Gastrocnemius medialis (tissue), 4 donors: ENCODE measurements at places on chromosomes 2 and 18. TPM values are rescaled to one million over a fixed set of nuclear protein-coding genes. Genes with fewer than 3 reads are reported as not detected.

GRCh38 chr18:9079818-9080528 is 22.5 kb upstream of the NDUFV2 start:
- no peak for DNase-seq

- no peak for DNase-seq
Measured at GRCh38 chr2:60550178-60550983, 3.1 kb downstream of the BCL11A start.

GRCh38 chr18:23563377-23564043 is 22.8 kb downstream of the NPC1 start:
- no peak for DNase-seq

- no peak for DNase-seq
Measured at GRCh38 chr2:3115301-3116042, 262.1 kb downstream of the EIPR1 start.

- no peak for DNase-seq
Measured at GRCh38 chr2:101902169-101902568, 89.6 kb upstream of the IL1R2 start.

GRCh38 chr2:179536185-179536584 is 271.6 kb upstream of the SESTD1 start:
- peak; percentile 69 for DNase-seq

DNA sequence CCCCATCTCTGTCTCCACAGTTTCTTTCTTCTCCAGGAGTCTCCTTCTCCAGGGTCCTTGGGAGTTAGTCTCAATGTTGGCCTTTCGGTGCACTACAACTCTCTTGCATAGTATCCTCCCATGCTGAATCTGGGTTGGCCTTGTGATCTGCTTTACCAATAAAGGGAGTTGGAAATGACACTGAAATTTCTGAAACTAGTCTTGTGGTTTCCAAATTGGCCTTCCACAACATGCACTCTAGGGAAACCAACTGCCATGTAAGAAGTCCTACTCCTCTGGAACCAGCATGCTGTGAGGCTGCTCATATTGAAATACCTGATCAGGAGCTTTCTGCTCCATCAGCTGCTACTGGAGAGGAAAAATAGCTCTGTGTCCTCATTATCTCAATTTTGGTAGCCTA is 9.9 kb upstream of the ABHD3 start:
- DNase-seq, result no peak

GRCh38 chr2:64243081-64244036 is 99.1 kb upstream of the PELI1 start:
- DNase-seq, result no peak

GRCh38 chr2:105782123-105782522 is 37.4 kb downstream of the NCK2 start:
- DNase-seq, result no peak

DNA sequence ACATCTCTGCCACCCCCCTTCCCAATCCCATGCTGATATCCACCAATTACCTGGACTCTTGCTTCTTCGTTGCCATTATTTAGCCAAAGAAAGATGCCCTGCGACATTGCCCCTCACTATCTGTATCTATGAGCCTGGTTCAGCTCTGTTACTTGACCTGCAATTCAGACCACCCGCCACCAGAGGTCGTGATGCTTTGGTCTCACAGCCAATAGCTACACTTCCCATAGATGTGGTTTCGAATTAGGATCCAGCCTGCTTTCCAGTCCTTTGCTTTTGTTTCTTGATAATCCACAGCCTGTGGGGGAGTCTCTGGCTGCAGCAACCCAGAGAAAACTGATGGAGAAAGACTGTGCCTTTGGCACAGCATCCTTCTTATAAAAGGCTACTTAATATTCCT is 239.4 kb downstream of the KLHL29 start:
- DNase-seq, result no peak

DNA sequence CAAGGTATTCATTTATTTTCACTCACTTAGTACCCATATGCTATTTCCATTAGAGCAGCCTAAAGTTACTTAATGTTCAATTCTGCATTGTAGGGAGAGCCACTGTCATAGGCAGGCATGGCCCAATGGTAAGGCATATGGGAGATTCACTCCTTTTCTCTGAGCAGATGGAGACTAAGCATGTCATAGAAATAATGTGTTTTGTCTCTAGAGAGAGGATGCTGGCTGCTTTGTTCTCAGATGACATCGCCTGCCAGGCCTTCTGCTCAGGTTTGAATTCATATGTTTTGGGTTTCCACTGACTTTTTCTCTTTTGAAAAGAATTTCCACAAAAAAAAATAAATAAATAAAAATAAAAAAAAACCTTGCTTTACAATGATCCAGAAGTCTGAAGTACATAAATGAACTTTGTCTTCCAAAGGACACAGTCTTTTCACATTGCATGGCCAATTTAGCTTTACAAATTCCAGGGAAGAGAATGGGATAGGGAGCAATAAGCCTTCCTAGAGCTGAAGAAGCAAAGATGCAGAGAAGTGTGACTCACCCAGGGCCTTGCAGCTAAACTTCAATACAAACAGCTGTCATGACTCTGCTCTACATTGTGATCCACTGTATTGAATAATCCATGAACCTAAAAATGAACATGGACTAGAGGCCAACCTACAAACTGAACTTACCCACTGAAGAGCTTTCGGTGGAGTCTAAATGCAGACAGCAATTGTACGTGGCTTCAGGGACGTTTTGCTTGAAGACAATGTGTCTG is 422.5 kb downstream of the CMPK2 start:
- DNase-seq, result no peak

DNA sequence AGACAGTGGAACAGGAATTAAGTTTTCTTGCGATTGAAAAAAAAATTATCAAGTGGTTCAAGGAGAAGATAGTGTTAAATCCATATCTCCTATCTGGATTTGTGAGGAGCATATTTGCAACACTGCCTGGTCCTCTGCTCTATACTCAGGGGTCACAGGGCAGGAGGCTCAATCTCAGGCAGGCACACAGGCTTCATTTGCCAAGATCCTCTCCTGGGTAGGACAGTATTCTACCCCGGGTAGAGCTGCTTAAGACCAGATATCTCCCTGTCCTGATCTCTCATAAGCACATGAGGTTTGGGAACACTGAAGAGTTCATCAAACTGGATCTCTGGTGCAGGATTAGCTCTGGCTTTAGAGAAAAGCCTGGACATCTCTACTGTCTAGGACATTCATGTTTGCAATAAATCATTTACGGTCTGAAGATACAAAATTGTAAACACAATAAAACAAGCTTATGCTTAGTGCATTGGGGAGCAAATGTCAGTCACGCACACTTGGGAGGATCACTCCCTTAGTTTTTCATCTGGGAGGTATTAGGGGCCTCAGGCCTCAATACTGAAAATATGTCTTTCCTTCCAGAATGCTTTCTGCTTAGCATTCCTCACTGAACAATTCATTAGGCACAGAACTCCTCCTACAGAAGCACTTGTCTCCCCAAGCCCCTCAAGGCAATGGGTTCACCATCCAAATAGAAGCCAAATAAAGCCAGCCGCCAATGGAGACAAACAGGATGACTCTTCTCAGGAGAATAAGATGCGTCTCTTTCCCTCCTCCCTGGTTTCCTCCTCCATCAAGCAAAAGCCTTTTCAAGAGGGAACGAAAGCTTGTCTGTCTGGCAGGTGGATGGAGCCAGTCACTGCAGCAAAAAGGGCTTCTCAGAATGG is 34.1 kb upstream of the LCLAT1 start:
- no peak for DNase-seq

DNA sequence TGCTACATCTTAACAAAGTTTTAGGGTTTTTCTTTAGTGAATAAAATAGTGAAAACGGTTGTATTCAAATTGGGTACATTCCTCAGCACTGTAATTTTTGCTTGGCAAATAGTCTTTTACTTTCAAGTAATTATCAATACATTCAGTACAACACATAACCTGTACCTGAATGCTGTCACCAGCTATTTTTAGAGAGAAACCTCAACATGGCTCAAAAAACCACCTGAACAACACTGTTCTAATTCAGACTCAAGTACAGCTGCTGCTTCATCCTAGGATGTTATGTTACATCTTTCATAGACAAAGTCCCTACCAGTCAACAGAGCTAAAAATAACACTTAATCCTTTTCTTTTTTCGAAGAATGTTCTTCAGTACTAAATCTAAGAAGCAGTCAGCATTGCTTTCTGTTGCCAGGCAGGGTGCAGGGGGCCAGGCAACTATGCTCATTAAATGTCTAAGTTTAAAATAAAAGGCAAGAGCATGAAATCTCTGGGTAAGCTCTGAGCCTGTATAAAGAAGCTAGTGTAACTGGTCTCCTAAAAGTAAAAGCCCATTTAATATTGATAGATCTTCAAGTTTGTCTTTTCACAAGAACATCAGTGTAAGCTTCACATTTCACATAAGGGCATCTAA is 20.5 kb downstream of the PDIA6 start:
- no peak for DNase-seq

- DNase-seq, result no peak
Measured at GRCh38 chr2:47534179-47534919, 131.4 kb downstream of the MSH2 start.

DNA sequence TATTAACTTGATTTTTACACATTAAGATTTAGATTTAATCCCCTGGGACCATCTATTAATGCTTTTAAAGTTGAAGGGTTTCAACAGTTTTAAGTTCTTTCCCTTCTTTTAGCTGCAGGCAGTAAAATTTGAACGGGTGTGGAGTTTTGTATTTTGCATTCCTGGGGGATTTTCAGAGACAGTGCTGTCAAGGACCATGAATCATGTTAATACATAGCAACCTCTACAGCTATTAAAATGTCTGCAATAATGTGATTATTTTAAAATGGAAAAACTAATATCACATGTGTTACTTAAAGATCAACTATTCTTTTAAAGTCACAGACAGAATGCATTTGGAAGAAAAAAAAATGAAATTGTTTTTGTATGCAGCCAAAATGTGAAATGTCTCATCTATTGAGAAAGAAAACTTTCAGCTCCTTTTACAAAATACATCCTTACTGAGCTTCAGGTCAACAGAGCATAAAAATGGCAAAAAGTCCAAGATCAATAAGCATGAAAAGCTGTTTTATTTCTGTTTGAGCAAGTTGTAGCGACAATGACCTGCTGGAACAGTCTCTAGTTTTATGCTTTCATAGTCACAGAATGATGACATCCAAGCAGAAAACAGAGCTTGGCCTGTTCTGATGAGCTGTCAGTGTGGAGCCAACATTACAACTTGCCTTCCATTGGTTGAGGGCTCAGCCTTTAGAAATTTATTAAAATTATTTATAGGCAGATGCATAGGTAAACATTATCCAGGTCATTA is 21.6 kb upstream of the ZNF521 start:
- no peak for DNase-seq

GRCh38 chr2:122029945-122030344 is 274.5 kb downstream of the TSN start:
- no peak for DNase-seq

The DPP10 gene
- total RNA-seq, result not detected

The IMP4 gene
- 179 TPM for total RNA-seq

The PROM2 gene
- 0.33 TPM for total RNA-seq

The TMEM37 gene
- total RNA-seq, result 0.49 TPM

The GPD2 gene
- total RNA-seq, result 39.2 TPM

The HTR2B gene
- not detected for total RNA-seq

The NEU4 gene
- 30.2 TPM for total RNA-seq
